ENCODE measurements at places on chromosomes 5 and 9.

DNA sequence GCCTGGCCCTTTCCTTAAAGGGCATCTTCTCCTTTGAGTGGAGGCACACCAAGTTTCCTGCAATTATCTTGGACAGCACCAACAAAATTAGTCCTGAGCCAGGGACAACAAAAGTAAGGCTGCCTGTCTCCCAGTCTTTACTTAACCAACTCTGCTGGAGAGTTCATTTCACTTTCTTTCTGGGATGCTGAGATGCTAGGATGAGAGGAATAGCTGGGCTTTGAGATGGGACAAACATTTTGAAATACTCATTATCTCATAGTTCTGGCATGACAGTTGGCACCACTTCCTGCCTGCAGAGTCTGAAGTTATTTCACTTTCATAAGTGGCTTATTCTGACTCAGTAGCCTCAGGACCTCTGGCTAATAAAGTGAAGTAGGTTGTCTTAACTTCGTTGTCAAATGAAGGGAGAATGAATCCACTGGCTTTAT is 157.0 kb downstream of the C9orf152 start:
- no peak for DNase-seq

DNA sequence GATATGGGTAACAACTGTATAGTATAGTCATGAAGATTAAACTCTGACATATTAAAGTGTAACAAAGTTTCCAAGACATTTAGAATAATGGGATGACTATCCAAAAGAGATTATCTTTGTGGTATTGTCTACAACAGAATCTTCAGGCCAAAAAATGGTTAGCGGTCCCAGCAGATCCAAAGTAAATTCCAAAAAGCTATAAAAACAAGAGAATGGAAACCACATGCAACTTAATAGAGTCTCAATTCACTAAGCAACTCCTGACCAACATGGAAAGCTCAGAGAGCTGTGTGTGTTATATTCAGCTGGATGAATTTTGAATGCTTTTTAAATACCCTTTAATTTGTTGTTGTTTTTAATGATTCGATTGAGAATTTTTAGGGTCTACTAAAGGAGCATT is 688.2 kb downstream of the CETN3 start:
- DNase-seq: no peak

- DNase-seq: no peak
These were observed 8.3 kb downstream of the LPCAT1 start for GRCh38 chr5:1515311-1515920.

DNA sequence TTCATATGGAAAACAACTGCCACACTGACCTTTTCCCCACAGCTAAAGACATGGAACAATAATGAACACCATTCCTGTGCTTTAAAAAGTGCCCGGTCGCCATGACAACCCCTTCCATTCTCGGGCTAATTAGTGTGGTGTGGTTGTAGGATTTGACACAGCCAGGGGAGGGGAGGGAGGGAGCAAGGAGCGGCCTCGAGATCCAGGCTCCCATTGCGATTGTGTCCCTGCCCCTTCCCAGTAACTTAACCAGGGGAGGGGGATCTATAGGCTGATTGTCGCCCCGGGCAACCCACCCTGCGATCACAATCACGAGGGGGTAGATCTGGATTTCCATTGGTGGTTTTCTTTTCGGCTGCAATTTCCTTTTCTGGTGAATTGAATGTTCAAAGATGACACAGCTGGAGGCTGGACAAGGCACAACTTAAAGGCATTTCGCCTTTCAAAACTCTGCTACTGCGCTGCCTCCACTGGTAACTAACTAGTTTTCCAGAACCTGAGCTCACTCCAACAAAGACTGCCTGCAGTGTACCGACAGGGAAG is 96.7 kb upstream of the RETREG1 start:
- DNase-seq: no peak

DNA sequence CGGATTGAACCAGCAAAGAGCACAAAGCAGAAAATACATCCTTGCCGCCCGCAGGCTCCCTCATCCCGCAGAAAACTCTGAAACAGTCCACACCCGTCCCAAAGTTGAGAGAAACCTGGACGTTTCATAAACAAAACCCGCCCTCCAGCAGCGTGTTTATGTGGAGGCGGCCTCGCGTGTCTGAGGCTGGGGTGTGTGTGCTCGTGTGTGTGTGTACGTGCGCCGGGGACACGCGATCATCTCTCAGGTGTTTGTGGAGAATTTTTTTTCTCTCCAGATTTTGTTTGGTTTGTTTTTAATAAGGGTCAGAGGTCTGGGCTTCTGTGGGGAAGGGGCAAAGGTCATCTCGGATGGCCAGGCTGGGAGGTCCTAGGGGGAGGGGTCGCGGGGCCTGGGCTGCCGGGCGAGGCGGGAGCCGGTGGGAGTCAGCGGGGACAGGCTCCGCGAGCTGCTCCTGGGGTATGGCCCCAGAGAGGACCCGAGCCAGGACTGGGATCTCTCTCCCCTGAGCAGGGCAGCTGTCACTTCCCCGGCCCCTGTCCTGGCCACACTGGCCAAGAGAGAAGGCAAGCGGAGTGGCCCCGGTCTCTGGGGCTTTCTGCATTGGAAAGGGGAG is 206.4 kb downstream of the C9orf50 start:
- DNase-seq: no peak

DNA sequence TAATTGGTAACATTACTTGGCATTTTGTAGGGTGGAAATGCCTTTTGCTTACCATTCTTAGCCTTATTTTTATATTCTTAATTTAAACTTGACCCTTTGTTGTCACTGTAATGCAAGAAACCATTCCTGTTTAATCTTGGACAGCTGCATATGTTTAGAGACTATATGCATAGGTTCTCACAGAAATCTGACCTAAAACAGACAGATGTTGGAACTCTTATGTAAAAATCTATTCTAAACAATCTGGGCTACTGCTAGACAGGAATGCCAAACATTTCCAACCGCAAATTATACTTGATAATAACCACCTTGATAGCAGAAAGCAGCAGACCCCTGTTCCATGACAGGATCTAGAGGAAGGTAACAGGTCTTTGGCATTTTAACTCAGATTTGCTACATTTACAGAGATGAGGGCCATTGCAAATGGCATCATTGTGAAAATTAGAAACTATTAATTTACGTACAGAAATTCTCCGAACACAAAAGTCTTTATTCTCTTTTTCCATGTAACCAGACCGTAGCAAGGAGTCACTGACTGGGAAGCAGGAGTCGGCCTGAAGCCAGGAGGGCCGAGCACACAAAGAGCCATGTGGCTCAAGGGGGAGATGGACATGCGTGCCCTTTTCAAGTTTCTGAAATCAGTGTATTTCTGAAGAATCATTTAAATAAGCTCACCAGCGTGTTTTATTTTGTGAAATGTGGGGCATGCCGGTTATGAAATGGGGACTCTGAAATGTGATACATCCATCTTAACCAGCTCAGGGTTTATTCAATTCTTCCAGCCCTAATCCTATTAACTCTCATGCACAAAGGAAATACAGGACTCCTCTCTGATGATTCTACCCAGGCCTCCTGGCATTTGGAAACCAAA is 139.3 kb downstream of the AOPEP start:
- no peak for DNase-seq

DNA sequence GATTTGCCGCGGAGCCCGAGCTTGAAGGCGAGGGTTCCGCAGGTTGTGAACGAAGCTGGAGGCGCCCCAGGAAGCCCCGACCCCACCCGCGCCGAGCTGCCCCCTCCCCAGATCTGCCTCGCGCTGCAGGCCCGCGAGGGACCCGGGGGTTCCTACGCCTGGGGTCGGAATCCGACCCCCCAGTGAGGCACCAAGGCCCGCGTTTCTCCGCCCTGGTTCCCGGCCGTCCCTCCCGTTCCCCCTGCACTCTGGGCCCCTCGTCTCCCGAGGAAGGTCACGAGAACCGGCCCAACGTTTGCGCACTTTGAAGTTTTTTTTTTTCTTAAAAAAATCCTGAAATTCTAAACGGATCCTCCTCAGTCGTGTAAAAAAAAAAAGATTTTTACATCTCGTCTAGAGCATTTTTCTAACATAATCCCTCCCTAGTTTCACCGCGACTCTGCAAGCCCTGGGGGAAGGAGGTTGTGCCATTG is 880 bp upstream of the GFPT2 start:
- DNase-seq: no peak

GRCh38 chr9:86731511-86732063 is 215.7 kb downstream of the GAS1 start:
- DNase-seq: no peak

GRCh38 chr5:38540314-38540713 is 16.1 kb downstream of the LIFR start:
- peak; percentile 84 for DNase-seq

DNA sequence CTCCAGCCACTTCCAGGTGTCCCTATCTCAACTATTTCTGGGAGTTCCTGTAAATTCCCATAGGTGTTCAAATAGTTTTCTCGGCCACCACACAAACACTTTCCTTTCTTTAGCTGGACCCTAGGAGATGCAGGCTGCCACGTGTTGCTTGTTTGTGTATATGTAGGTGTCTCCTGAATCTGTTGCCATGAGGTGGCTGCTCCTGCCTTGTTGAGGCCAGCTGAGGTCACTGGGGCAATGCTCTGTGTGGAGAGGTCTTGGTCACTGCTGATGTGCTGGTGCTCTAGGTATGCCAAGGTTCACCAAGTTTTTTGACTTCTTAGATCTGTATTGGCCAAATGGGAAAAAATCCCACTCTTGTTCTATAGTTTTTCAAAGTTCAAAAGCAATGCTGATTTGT is 132.5 kb upstream of the CHD1 start:
- DNase-seq: no peak
